Frontal cortex (tissue), 4 donors: ENCODE measurements at places on chromosomes 7 and 10.

- DNase-seq: peak; percentile 51
These were observed at the start of gene IGF2BP3 for GRCh38 chr7:23470330-23471105. TSS of gene IGF2BP3 (minus strand) at chr7:23470491. CDS start at chr7:23470110, 381 bp downstream.

- no peak for DNase-seq
These were observed 725.5 kb downstream of the DNAJB9 start for GRCh38 chr7:109295158-109295557.

DNA sequence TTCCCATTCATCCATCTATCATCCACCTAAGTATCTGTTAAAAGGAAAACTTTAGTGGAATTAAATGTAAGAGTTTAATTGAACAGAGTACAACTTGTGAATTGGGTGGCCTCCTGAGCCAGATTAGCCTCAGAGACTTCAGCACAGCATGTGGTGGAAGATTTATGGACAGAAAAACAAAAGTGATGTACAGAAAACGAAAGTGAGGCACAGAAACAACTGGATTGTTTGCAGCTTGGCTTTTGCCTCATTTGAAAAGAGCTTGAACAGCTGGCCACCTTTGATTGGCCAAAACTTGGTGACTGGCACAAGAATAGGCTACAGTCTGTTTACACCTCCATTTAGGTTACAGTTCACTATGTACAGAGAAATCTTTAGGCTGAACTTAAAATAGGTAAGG, 1463.4 kb upstream of the CELF2 start:
- DNase-seq: no peak

- no peak for DNase-seq
These were observed 17.0 kb downstream of the SUN3 start for GRCh38 chr7:48011951-48012350.

- DNase-seq: no peak
These were observed 46.4 kb downstream of the PDGFA start for GRCh38 chr7:473211-473734.

- no peak for DNase-seq
These were observed 37.5 kb downstream of the PDK4 start for GRCh38 chr7:95558864-95559263.

- no peak for DNase-seq
These were observed 610.2 kb downstream of the CALN1 start for GRCh38 chr7:71801976-71802375.

DNA sequence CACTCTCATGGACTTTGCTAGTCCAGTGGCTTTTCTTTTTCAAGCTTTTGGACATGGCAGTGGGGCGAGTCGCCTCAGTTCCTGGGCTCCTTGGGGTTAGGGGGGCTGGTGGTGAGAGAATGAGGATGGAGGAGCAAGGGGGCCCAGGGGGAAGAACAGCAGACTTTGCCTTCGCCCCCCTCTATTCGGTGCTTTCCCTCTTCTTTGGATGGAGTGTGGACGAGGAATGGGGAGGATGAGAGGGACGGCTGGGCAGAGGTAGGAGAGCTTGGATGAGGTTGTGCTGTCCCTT, 255 bp downstream of the MAGI2 start:
- DNase-seq: no peak

GRCh38 chr7:104980841-104981671, 32.9 kb upstream of the KMT2E start:
- DNase-seq: peak; percentile 37

DNA sequence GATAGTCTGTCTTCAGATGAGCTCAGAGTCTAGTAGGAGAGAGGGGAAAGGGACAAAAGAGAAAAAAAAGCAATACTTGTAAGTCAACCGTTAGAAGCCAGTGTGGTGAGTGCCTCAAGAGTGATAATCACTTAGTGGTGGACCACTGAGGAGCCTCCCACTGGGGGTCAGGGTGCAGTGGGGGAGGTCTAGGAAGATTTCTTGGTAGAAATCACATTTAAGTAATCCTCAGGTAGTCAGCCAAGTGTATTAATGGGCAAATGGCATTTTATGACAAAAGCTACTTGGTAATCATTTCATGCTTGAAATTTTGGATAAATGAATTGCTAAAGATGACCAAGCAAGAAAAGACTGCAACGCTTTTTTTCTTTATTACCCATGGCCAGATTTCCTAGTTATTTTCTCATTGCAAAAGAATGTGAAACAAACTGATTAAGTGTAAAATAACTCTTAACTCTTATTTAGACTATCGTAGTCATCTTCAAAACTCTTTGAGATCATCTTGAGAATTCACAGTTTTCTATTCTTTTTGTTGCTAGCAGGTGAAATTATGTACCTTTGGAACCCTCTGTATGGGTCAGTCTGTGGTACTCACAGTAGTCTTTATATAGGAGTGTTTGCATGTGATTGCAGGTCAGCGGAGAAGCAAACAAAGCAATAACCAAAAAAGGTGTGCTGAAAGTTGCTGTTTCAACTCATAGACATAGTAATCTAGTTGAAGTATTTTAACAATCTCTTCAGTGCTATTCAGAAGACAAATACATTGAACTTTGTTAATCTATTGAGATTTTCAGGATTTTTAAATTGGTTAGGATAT, 63.9 kb downstream of the PPP1R9A start:
- DNase-seq: no peak
